Glutamatergic neuron (in vitro differentiated cells): ENCODE measurements at places on chromosomes 1 and 21.

- peak overlapping the region; percentile 98 for H3K27ac ChIP-seq
- H3K4me3 ChIP-seq = peak overlapping the region; percentile 70
- H3K4me1 ChIP-seq = peaks cover 40% of the 10 kb centered on the region
- no peaks in the 10 kb centered on the region for H3K36me3 ChIP-seq
Observed at GRCh38 chr1:110170766-110171733, 20.8 kb downstream of the SLC6A17 start.

GRCh38 chr1:31264790-31265386 is 25.2 kb upstream of the NKAIN1 start:
- peaks cover 2% of the 10 kb centered on the region for H3K4me1 ChIP-seq
- no peaks in the 10 kb centered on the region for H3K27me3 ChIP-seq
- H3K4me3 ChIP-seq = no peak overlapping the region
- H3K27ac ChIP-seq = no peak overlapping the region

DNA sequence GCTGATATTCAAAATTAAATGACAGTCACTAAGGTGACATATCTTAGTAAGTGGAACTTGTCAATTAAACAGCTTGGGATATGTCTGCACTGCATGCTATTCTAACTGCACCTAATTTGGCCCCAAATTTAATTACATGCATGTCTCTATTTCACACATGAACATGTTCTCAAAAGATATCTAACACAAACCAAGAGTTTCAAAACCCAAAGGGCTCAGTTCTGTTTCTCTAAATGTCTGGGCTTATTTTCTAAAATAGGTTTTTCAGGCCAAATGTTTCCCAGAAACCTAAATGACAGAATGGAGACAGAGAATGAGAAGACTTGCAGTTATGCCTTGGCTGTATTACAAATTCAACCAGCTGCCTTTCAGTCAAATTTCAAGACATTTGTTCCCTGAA is 11.3 kb downstream of the RAB29 start:
- no peak overlapping the region for H3K27ac ChIP-seq
- peaks cover 3% of the 10 kb centered on the region for H3K27me3 ChIP-seq
- no peaks in the 10 kb centered on the region for H3K36me3 ChIP-seq

DNA sequence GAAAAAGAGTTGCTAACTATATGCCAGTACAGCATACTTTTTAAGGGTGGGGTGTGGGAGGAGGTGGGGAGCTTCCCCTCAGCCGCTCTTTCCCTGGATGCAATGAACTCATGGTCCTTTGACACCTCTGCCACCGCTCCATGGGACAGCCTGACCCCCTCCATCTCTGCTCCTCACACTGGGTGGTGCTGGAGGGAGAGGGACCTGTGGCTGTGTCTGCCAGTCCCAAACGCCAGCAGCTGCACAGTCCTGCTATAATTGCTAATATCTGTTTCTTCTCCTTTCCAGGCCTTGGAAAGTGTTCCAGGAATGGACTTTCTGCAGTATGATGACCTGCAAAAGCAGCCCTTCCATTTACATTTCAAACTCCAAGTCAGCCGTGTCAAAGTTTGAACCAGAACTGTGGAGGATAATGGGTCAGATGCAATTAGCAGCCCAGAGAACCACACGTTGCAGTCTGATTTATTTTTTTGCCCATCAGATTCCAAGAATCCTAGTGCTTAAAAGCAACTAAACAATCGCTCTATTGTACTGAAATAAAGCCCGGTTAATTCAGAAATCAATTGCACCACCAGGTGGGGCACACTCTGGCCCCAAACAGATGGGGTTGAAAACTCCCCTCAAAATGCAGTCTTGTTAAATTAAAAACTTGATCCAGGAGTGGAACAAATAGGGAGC is 160.7 kb upstream of the LMO4 start:
- H3K27ac ChIP-seq = no peak overlapping the region
- H3K4me3 ChIP-seq = no peak overlapping the region
- H3K27me3 ChIP-seq = no peaks in the 10 kb centered on the region
- DNase-seq = no peak
- peaks cover 6% of the 10 kb centered on the region for H3K4me1 ChIP-seq

GRCh38 chr21:44666401-44667320 is at the start of gene KRTAP12-2:
KRTAP12-2 (minus strand) TSS chr21:44666927; CDS start chr21:44666886, 41 bp downstream.
- DNase-seq = no peak
- peaks cover 24% of the 10 kb centered on the region for H3K36me3 ChIP-seq
- no peak within 1 kb of the TSS for H3K27ac ChIP-seq
- H3K4me1 ChIP-seq = no peaks in the 10 kb centered on the region
- H3K27me3 ChIP-seq = peaks cover 2% of the 10 kb centered on the region

GRCh38 chr1:5637171-5637570 is 355.1 kb downstream of the NPHP4 start:
- no peaks in the 10 kb centered on the region for H3K4me1 ChIP-seq
- peaks cover 7% of the 10 kb centered on the region for H3K27me3 ChIP-seq
- peak overlapping the region; percentile 14 for H3K27ac ChIP-seq
- no peak overlapping the region for H3K4me3 ChIP-seq
- peaks cover 13% of the 10 kb centered on the region for H3K36me3 ChIP-seq

GRCh38 chr1:207698822-207699483 is 52.9 kb upstream of the CD46 start:
- H3K4me3 ChIP-seq = no peak overlapping the region
- DNase-seq = peak; percentile 74
- no peak overlapping the region for H3K27ac ChIP-seq
- H3K36me3 ChIP-seq = no peaks in the 10 kb centered on the region
- H3K27me3 ChIP-seq = no peaks in the 10 kb centered on the region

DNA sequence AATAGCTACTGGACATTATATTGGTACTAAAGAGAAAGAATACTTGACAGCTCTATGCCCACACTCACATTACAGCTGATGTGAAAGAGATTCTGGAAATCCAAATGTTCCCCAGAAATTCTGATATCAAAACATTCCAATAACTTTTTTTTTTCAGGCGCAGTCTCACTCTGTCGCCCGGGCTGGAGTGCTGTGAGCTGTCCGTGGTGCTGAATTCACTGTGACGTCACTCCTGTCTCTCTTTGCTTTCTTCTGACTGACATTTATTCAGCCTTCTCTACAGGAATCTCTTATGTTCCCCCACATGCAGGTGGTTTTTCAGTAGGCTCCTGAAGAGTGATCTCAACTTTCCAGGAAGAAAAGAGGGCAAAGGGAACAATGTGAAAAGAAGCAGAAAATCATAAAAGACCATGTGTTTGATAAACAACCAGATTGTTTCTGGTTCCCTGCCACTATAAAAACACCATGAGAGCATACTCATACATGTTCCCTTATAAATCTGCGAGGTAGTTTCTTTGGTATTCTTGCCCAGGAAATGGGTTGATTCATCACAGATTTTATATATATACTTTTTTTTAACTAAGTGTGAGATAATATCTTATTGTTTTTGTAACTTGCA is 6.2 kb downstream of the S100A7A start:
- no peaks in the 10 kb centered on the region for H3K36me3 ChIP-seq
- H3K27me3 ChIP-seq = peaks cover 4% of the 10 kb centered on the region
- no peaks in the 10 kb centered on the region for H3K4me1 ChIP-seq
